CD8-positive, alpha-beta T cell (primary cell): ENCODE measurements at places on chromosomes 2 and 18.
A peak's percentile ranks its signal among the peaks of the same experiment; 100 is the strongest.

DNA sequence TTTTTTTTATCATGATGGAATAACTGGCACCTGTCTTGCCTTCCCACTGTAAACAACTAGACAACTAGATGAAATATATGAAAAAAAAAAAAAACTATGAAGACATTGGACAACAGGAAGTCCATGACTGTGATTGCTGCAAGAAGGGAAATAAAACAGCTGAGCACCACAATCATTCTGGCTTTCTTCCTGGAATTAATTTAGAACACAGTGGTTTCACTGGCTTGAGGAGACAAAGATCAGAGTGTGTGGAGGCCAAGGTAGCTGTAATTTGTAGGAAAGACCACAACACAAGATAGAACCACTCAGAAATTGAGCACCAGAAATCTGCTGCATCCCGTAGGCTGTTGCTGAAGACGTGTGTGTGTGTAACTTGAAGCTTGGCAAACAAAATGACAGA, 121.1 kb upstream of the PID1 start:
- no peak for DNase-seq

- DNase-seq, result no peak
These were observed 46.7 kb downstream of the EML6 start for GRCh38 chr2:54770211-54770610.

DNA sequence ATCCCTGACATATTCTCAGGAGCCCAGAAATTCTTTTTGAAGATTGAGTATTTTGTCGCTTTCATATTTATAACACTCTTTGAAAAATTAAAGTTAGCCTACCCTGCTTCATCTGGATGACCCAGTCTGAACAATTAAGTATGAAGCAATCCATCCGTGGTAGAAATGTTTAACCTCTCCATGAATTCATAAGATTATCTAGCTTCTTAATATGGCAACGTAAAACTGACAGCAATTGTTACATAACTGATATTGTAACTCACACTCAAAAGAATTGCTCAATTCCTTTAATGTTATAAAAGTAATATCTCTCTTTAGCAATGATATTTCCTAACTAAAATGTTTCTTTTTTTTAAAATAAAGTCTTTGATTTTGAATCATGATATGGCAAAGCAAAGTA, 7.2 kb upstream of the ABCA12 start:
- DNase-seq, result no peak

GRCh38 chr2:83584672-83585071, 874.4 kb downstream of the SUCLG1 start:
- no peak for DNase-seq

GRCh38 chr2:139478165-139478914, 698.1 kb upstream of the NXPH2 start:
- DNase-seq, result no peak

DNA sequence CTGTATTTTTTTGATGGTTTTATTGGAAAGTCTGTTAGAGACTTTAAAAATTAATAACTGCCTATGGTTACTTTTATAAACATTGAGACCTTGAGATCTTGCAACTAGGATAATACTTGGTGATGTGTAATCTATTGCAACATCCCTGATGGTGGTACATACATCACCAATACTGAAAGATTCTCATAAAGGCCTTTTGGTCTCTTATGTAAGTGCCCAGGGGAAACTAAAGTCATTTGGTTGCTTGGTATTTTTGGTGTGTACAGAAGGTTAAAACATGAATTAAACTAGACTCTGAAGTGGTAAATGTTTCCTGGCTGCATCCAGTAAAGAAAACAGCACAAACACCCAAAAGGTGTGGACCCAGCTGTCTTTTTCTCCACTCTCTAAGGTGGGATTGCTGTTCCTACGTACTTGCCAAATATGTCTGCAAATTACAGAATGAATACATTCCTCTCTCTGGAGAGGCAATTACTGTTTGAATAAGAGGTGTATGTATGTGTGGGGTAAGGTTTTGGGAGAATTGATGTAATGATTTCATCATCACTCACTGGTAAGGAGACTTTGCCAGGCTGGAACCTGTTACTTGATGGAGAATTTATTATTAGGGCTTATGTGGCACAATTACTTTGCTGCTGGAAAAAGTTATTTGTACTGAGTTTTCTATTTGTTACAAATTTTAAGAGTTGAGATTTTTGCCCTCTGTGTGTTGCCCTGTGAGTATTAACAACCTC, 3.6 kb downstream of the B3GNT2 start:
- no peak for DNase-seq

DNA sequence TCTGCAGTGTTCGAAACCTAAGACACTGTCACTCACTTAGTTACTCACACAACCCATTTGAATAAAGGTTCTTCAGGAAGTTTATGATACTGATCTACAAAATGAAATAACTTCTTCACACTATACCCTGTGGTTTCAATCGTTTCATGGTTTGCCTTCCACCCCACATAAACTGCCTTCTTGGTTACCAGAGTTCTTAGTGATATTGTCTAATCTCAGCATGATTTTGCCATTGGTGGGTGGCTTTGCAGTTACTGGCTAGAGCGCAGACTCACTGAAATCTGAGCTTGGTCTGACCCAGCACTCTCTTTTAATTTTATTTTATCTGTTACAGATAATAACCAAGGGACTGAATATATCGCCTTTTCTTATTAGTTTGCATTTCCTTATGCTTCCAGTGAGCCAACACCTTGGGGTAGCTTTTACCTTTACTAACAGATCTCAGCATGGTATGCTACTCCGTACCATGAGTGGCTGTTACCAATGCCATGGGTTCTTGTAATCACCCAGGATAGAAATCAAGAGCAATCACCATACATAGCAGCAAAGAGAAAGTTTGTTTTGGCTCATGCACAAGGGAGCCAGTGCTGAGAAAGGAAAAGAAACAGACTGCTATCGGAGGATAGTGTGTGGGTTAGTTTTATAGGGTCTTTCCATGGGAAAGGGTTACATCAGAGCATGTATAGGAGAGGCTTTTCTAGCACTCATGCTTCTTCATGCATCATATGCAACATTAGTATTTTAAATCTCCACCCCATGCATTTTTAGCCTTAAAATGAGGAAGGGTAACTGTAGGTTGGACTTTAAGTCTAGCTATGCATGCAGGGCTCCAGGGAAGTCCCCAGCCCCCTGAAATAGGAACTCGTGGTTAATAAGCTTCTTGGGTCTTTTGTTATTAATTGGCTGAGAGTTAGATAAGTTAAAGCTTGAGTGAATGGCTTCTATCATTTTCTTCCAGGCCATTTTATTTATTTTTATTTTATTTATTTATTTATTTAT, 33.3 kb downstream of the ANXA4 start:
- no peak for DNase-seq

GRCh38 chr18:55246278-55246677, 287.0 kb upstream of the CCDC68 start:
- no peak for DNase-seq

DNA sequence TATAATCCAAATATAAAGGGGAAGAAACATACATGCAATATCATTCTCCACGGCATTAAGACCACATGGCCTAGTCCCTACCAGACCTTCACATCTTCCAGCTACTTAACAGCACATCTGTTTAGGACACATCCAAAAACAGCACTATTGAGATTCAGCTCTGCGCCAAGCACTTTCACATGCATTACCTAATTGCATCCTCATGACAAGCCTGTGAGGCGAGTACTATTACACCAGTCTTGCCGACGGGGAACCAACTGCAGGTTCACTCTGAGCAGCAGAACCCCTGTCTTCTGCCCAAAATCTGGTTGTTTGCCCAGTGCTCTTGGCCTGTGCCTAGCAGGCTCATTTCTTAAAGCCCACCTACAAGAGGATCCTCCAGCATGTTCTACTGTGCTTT, 66.7 kb downstream of the AAK1 start:
- DNase-seq, result no peak

- DNase-seq, result no peak
These were observed 30.1 kb downstream of the EFR3B start for GRCh38 chr2:25071966-25072365.

DNA sequence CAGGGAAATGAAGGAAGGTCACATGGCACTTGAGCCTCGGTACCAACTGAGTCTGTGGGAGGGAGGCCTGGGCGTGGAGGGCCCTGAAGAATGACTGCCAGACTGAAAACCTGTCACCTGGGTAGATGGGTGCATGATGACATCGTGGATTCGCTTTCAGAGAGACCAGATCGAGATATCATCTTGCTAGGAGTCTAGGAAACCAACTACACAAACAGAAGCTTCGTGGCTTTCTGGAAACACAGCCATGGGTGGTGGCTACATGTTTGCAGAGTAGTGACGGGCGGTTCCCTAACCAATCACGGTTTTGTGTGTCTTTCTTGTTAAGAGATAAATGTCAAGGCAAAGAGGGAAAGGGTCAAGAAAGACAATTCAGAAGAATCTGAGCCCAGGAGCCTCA, 155.0 kb downstream of the EIPR1 start:
- no peak for DNase-seq

DNA sequence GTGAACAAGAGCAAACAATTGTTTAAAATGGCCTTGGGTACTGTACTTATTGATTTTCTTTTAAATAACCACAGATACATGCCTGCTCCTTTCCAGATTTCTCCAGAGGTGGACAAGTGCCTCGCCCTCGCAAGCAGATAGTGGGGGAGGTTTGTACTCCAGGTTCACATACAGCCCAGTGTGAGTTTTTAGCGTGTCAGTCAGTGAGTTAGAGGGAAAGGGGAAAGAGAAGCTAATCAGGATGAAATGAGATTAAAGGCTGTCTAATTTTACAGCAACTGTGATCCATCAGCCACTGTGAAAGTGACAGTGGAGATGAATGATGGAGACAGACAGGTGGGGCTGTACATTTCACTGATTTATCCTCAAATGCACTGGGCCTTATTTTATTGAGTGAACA, 74.7 kb downstream of the KLHL14 start:
- no peak for DNase-seq

- DNase-seq, result peak; percentile 48
These were observed 37.5 kb upstream of the ZBTB7C start for GRCh38 chr18:48446582-48447225.

- DNase-seq, result no peak
These were observed 10.9 kb downstream of the ANKRD23 start for GRCh38 chr2:96832754-96833507.

DNA sequence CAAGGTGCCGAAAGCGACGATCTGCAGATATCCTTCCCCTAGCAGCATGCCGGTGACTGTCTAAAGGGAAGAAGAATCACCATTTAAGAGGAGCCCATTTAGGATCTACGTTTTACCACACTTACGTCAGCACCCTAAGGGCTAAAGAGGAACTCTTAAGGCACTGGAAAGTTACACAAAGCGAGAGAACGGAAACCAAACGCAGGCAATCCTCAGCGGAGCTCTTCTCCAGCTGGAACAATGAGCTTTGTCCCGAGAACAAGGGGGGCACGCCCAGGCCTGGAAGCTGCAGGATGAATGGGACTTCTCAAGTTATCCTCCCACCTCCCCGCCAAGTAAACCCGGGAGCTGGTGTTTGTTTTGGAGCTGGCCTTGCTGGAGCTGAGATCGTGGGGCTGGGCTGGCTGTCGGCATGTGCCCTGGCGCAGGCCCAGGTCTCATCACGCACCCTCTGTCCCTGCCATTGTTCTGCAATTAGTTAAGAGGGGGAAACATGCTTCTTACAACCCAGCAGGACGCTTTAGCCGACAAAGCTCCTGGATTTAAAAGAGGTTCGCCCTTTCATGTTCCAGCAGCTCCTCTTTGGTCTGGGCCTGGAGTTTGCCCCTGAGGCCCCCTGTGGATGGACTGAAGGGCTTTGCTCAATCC, 36.4 kb downstream of the PXDN start:
- DNase-seq, result no peak

GRCh38 chr2:58512878-58513277, 271.8 kb upstream of the FANCL start:
- DNase-seq, result no peak

DNA sequence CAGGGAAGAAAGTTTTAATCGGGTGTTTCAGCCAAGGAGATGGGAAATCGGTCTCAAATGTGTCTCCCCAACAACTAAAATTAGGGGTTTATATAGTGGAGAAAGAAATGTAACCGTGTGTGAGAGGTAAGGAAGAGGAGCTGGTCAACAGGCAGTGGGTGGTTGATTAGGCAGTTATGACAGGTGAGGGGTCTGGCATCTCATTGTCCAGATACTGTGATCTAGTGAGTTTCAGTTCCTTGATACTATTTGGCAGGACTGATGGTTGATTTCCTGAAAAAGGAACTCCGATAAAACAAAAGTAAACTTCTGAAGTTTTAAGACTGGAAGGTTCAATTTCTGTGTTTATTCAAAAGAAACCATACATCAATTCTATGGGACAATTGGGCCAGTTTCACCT, 197.9 kb downstream of the LPIN1 start:
- no peak for DNase-seq

DNA sequence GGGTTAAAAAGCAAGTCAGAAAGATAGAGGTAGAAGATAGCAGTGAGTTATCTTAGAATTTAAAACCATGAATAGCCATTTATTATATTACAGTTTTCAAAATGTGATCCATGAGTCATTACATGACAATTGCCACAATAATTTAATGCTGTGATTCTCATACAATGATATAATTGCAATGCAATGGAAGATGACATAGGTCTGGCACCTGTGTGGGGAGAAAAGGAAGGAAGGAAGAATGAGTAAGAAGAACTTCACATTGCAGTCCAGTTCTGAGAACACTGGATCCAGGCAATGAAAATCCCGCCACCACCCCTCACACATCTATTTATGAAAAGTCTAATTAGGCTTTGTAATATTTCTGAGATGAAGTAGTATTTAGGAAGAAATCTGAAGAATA, 738.1 kb upstream of the LINC00305 start:
- DNase-seq, result no peak

GRCh38 chr18:71707400-71707799, 836.7 kb downstream of the CBLN2 start:
- DNase-seq, result no peak

- peak; percentile 73 for DNase-seq
These were observed 3.1 kb downstream of the STK39 start for GRCh38 chr2:168244318-168244717.
